ENCODE measurements at places on chromosomes 7 and 10.

- no peak for DNase-seq
These were observed 809.1 kb downstream of the SORCS1 start for GRCh38 chr10:106355450-106355849.

DNA sequence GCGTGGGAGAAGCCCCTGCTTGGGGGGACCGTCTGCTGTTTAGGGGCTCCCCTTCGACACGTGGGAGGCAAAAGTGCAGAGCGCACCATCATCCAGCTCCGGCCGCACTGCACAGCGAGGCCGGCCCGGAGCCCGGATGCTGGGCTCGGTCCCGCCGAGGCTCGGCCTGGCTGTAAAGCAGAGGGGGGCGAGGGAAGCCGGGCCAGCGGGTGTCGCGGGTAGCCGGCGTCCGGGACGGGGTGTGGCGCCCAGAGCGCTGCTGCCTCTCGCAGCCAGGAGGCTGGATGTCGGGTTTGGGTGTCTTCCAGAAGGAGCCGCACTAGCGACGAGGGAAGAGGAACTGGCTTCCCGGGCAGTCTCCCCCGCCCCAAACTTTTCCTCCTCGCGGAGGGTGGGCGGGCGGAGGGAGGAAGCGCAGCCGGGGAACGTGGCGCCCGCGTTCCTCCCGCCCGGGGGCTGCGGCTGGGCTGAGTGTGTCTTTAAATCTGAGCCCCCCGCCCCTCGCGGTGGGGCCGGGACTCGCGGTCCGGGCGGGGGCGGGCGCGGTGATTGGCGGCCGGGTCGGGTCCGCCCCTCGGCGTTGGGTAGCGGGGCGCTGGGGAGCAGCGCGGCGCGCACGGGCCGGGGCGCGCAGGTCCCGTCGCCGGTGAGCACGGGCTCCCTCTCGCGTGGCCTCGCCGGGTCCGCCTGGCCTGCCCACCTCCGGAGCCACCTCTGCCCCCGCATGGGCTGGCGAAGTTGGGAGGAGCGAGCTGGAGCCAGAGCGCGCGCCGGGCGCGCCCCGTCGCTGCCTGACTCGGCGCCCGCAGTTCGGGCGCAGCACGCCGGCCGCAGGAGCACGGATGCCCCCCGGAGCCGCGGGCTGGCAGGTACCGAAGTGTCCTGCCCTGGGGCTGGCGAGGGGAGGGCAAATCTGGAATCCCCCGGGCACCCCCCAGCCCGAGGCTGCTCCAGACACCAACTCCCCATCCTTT is at the start of gene PALD1:
PALD1 (plus strand) TSS at position 577 of the 974 bp plus-strand sequence. CDS start 47,185 bp downstream, outside the sequence.
- peak; percentile 63 for DNase-seq

DNA sequence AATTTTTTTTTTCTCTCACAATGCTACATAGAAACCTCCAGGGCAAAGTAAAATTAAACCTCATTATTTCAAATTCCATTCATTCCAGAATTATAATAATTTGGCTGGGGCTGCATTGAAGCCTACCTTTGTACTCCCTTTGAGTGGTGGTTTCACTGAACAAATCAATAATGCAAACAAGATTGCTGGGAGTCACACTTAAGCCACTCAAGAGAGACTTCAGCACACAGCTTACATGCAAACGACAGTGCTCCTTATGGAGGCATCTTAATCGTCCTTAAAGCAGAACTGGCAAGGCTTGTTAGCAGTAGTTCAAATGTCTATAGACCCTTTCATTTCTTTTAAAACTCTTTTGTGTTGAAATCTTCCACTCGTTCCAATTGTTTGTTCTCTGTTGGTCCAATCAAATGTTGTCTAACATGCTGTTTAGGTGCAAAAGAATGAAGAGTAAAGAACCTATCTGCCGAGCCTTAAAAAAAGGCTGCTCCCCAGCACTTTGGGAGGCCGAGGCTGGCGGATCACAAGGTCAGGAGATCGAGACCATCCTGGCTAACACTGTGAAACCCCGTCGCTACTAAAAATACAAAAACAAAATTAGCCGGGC is 294.9 kb downstream of the FGFR2 start:
- DNase-seq: no peak

- no peak for DNase-seq
These were observed 445.7 kb upstream of the FOXK1 start for GRCh38 chr7:4236389-4236788.

GRCh38 chr10:69461243-69462025 is 10.2 kb downstream of the TSPAN15 start:
- DNase-seq: no peak

DNA sequence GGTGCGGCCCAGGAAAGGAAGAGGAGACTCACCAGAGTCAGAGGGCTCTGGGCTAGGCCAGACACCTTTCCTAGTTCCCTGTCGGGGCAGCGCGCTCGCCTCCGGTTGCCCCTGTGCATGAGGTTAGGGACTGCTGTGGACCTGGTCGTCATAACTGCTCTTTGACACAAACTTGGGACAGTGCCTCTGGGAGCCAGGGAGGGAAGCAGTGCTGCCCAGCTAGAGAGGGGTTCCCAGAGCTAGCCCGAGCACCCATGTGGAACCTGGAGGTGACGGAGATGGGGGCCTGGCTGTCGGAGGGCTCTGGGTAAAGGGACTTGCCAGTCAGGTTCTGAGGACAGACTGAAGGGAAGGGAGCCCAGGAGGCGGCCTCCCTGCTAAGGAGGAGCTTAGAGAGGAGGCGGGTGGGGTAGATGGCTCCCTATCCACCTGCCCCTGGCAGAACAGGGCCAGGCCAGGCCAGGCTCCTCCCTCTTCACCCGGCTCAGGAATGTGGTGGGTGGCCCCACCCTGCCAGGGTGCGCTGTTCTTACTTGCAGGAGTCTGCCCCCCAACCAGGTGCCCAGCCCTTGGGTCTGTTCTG is 29.7 kb downstream of the AGAP3 start:
- no peak for DNase-seq

GRCh38 chr7:101159696-101160674 is 5.4 kb downstream of the VGF start:
- no peak for DNase-seq

GRCh38 chr7:121020249-121020988 is 31.9 kb downstream of the CPED1 start:
- no peak for DNase-seq

DNA sequence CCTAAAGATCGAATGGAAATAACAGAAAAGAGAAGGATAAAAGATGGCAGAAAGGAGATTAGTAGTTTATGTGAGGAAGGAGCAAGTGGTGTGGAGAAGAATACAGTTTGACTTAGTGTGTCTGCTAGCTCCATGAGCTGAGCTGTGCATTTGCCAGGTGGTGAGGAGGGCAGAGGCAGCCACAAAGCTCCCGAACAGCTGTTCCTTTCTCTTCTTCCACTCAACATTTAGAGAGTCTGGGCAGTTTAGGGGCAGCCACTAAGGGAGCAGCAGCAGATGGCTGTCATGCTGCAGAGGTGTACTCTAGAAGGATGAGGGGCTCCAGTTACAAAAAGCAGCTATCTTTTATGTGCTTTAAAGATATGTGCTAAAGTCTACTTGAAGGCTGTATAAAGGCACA is 674.4 kb downstream of the GRM8 start:
- no peak for DNase-seq

DNA sequence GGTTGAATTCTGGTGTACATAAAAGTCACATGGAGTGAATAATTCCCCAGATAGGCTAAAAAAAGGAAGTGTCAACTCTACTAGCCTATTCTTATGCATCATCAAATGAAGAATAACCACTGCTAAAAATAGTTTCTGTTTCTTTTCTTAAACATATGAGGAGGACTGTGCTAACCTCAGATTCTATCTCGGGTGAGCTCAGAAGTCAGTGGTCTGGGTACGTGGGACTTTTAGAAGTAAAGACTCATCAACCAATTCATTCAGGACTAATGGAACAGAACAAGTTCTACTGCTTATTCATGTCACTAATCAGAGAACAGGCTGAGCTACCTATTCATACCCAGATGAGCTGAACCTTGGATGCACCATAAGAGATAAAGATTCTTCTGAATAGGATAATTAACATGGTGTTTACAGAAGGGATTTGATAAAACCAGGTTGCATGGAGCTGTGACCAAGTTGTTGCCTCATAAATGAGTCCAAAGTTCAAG is 9.5 kb upstream of the ASAH2 start:
- DNase-seq: no peak

GRCh38 chr10:117004227-117005025 is 561 bp downstream of the SHTN1 start:
- peak; percentile 84 for DNase-seq

GRCh38 chr10:80158598-80159127 is 26.1 kb downstream of the PLAC9 start:
- DNase-seq: peak; percentile 57
